ENCODE measurements at places on chromosomes 2 and 18.

- DNase-seq: no peak
Observed at GRCh38 chr2:178110681-178111080, 1.6 kb upstream of the RBM45 start.

DNA sequence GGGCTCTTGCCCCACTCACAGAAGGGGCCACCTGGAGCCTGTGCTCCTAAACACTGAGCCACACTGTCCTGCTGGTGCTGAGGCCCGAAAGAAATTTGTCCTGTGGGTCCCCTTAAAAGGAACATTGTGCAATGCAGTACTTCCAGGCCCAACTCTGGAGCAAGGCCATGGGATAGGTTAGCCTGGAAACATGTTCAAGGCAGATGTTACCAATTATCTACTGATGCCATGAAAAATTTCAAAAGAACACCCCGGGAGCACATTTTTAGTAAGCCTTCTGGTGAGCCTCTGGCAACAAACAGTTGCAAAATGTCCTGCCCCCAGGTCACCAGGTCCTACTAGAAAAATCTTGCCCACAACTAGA, 12.3 kb upstream of the PTMA start:
- DNase-seq: no peak

- no peak for DNase-seq
Observed at GRCh38 chr2:149018981-149019380, 19.5 kb upstream of the LYPD6B start.

GRCh38 chr18:13696961-13697360, 29.4 kb downstream of the FAM210A start:
- no peak for DNase-seq

- no peak for DNase-seq
Observed at GRCh38 chr18:79884963-79885728, 66.3 kb downstream of the SLC66A2 start.

DNA sequence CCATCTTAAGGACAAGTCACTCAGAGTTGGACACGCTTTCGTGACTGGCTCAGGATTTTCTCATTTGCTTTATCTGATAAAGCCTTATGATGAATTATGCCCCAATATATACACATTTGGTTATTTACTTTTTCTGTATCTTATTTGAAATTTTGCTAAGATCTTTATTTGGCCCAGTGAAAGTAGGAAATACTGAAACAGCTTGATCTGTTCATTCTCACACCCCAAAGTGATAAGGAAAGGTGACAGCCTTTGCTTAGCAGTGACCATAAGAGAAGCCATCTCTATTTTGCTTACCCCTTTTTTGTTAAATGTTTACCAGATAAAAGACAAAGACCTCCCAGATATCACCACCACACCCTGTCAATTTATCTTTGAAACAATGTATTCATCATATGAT, 428.3 kb downstream of the PARD3B start:
- no peak for DNase-seq
